Stimulated activated CD4-positive, alpha-beta T cell treated with anti-CD3 and anti-CD28 coated beads, Interleukin-1b, Interleukin-23, amount 100 ng/mL, for 4 hours (primary cell): ENCODE measurements at places on chromosomes 16 and 17.

- DNase-seq = no peak
Measured at GRCh38 chr16:56984639-56985038, 4.7 kb upstream of the NLRC5 start.

DNA sequence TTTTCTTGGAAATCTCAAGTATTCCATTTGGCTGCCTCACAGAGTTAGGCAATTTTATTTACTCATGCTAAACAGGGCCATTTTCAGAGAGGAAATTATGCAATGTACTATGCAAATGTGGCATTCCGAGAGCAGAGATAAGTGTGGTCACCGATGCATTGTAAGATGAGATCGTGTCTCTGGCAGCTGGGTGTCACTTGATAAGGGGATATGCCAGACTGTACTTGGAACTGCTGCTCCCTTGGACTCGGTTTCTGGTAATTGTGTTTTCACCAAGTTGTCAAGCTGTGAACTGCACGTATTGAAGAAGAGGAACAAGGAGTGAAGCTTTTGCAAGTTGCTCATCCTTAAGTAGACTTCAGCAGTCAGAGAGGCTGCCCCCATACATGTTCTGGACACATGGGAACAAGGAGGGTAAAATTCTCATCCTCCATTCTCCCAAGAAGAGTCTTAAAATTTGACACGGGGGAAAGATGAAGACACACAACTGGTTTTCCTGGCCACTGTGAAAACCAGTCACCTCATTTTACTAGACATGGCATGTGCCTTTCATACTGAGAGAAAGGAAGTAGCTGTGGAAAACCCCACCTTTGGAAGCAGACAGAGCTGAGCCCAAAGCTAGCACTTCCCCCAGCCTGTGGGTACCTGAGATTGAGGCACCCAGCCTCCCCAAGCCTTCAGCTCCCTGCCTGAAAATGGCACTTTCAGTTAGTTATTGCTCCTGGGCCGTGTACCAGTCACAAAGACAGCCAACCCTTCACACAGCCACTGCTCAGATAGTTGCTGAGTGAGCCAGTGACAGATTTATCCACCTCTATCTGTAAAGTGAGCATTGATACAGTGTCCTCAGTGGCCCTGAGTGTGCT lies 150.7 kb downstream of the SOCS1 start:
- DNase-seq = no peak

GRCh38 chr16:51407199-51407598 lies 256.1 kb upstream of the SALL1 start:
- DNase-seq = no peak

- DNase-seq = no peak
Measured at GRCh38 chr17:45740553-45741330, 43.4 kb upstream of the CRHR1 start.

DNA sequence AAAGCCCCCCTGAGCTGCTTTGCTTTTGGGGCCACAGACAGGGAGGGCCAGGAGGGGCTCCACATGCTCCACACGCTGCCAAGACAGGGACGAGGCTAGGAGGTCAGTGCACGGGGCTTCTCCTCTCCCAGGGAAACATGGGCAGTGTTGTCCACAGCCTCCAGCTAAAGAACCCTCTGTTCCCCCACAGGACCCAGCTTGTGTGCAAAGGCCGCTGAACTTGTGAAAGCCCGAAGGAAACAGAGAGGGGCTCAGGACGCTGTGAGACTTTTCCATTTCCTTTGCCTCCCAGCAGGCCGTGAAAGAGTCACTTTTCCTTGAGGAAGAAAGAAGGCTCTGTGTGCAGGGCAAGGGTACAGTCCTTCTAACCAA lies 9.7 kb downstream of the CDRT4 start:
- no peak for DNase-seq

DNA sequence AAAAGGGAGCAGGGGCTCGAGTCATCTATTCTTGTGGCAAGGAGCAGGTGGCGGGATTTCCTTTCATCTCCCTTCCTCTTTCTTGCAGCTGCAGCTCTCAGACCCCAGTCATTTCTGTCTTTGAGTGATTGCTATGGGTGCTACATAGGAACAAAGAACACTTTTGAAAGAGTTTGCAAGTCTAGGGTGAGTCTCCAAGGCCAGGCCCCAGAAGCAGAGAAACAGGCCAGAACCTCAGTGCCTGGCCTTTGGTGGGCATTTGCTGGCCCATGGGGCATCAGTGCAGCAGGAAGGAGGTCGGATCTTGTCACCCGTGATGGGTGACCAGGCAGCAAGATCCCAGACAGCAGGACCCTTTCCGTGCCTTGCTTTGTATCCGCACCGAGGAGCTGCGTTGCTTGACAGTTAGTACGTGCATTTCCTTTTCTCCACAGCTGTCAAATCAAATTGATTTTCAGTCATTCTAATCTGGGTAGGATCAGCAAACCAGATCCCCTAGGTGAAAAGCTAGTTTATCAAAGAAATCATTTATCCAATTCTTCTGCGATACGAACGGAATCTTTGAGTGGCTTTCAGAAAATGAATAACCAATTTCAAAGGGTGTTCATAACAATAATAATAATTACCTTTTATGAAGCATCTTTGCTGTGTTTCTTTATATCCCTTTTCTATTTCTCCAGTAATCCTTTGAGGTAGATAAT lies 244.6 kb upstream of the MAF start:
- no peak for DNase-seq

DNA sequence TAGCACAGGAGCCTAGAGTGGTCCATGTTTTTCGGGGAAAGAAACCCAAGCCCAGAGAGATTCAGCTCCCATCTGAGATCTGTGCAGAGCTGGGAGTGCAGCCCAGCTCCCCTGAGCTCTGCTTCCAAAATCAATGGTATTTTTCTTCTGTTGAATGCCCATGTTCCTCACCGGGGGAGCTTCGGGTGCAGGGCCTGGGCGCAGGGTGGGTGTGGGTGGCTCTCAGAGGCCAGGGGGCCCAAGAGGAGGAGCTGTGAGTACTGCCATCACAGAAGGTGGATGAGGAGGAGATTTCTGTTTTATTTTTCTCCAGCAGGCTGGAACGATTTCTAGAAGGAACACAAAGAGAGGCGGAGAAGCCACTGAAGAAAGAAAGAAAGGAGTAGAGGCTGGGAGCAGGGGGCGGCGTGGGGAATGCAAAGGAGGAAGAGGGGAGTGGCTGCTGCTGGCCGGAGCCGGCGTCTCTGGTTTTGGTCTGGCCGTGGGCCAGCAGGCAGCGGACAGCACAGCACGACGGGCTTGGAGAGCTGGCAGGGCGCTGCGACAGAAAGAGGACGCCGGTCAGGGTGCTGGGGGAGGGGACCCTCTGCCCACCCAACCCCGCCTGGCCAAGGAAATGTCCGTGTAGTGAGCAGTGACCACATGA lies 76.2 kb upstream of the KSR1 start:
- no peak for DNase-seq
